Trophoblast cell (in vitro differentiated cells and primary cell): ENCODE measurements at places on chromosomes 2 and 18.
A peak's percentile ranks its signal among the peaks of the same experiment; 100 is the strongest.

DNA sequence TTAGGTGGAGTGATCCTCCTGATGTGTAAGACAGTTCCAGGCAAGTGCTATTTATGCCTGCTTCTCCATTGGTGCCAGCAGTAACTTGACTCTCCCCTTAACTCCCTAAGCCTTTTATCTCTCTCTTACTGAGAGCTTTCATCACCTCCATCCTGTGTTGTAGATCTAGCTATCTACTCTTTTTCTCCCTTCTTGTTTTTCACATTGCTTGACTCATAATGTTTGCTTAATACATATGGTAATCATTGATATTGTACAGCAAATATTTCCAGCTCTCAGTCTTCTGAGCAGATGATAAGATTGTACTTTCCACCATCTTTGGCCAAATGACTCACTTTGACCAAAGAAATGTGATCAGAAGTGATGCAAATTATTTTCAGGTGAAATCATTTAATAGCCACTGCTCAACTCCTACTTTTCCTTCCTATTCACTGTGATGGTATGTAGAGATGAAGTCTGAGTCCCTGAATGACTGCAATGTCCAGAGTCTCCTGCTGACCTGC lies 165.0 kb downstream of the PLCL1 start:
- DNase-seq = peak; percentile 39

GRCh38 chr2:63537306-63537705 lies 51.0 kb downstream of the WDPCP start:
- no peak for DNase-seq

DNA sequence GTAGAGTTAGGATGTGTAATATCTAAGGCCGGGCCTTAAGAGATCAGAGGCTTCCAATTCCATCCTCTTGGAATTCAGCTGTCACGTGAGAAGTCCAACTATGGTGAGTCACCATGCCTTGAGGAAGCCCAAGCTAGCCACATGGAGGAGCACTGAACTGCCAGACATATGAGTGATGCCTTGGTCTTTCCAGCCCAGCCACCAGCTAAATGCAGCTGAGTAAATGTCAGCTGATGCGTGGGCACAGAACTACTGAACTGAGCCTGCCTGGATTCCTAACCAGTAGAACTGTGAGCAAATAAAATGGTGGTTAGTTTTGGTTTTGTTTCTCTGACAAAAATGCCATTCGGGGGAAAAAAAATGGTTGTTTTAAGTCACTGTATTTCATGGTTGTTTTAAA lies 153.7 kb upstream of the SERTAD2 start:
- DNase-seq = peak; percentile 98

GRCh38 chr2:129849559-129850160 lies 129.8 kb upstream of the RAB6C start:
- DNase-seq = peak; percentile 91

GRCh38 chr2:10216677-10217488 lies 85.8 kb upstream of the HPCAL1 start:
- DNase-seq = no peak

GRCh38 chr18:7454429-7454828 lies 112.7 kb upstream of the PTPRM start:
- DNase-seq = no peak

- DNase-seq = peak; percentile 34
Measured at GRCh38 chr2:224412141-224413015, 10.5 kb upstream of the FAM124B start.

GRCh38 chr2:137924019-137924418 lies 40.3 kb upstream of the HNMT start:
- DNase-seq = no peak
